Activated CD4-positive, alpha-beta T cell treated with anti-CD3 and anti-CD28 coated beads for 24 hours (primary cell): ENCODE measurements at places on chromosomes 4 and X.

GRCh38 chr4:136863756-136864155 is 668.5 kb downstream of the PCDH18 start:
- no peak for DNase-seq

GRCh38 chr4:78057600-78058550 is 752 bp downstream of the FRAS1 start:
- no peak for DNase-seq

GRCh38 chrX:24145303-24146186 is 4.0 kb upstream of the ZFX start:
- no peak for DNase-seq

- no peak for DNase-seq
These were observed 36.9 kb downstream of the LAMTOR3 start for GRCh38 chr4:99857307-99857706.
